ENCODE measurements at places on chromosomes 3 and 15.

DNA sequence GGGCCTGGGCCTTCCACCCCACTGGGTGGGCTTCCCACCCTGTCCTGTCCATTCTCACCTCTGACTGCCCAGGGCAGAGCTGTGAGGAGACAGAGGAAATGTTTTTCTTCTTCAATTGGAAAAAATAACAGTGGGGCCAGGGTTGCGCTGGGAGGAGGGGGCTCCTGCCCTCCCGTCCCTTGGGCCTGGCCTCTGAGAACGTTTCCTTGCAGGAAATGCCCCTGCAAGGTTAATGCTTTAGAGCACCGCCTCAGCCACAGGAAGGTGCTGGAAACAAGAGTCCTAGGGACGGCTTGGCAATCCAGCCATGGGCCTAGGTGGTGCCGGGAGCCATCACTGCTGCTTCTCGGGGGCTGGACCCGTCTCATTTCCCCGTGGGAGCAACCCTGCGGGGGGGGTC is 3.8 kb upstream of the PLXND1 start:
- no peak for DNase-seq

- DNase-seq, result no peak
Observed at GRCh38 chr15:101455291-101456025, 34.0 kb downstream of the PCSK6 start.

DNA sequence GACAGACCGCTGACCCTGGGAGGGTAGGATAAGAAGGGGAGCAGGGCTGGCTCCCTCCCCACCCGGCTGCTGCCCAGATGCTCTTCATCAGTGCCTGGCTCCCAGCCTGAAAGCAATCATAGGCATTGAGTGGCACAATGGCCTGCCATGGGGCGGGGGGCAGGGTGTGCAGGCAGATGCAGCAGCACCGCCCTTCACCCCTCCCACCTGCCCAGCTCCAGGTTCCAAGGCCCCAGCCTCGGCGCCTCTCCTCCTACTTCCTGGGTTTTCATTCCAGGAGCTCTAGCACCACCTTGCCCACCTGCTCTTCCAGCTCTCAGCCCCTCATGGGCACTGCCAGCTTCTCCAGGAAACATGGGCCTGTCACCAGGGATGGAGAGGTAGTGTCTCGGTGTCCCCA is 101.7 kb downstream of the MEGF11 start:
- DNase-seq, result peak; percentile 76

DNA sequence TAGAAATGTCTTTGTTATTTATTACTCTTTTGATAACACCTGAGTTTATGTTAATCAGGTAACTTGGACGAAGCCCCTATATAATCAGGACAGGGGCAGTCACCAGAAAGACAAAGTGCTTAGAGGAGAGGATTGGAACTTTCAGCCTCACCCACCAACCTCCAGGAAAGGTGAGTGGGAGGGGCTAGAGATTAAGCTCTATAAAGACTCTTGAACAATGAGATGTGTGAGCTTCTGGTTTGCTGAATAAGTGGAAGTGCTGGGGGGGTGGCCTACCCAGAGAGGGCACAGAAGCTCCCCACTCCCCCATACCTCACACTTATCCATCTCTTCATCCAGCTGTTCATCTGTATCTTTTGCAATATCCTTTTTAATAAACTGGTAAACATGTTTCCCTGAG is 73.9 kb downstream of the TTBK2 start:
- no peak for DNase-seq

DNA sequence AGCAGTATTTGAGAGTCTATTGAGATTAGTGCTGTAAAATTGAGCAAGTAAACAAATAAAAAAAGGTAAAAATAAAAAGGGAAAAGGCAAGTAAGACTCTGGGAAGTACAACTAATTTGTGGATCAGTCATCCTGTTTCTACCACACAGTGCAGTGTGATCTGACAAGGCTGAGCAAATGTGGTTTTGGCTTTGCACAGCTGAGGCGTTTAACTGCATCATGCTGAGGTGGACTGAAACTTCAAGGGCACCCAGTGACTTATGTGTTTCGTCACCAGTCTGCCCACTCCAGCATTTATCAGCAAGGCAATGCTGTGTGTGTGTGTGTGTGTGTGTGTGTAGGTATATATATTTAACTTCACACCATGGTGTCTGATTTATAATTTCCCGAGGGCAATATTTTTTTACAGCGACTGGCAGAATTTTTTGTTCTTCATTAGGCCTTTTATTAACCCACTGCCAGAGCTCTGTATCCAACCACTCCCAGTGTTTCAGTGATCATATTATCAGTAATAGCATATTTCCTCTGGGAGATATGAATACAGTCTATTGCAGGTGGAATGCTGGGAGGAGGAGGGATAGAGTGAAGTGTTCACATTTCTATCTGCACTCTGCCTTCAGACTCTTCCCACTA is 131.5 kb upstream of the SATB1 start:
- DNase-seq, result no peak

DNA sequence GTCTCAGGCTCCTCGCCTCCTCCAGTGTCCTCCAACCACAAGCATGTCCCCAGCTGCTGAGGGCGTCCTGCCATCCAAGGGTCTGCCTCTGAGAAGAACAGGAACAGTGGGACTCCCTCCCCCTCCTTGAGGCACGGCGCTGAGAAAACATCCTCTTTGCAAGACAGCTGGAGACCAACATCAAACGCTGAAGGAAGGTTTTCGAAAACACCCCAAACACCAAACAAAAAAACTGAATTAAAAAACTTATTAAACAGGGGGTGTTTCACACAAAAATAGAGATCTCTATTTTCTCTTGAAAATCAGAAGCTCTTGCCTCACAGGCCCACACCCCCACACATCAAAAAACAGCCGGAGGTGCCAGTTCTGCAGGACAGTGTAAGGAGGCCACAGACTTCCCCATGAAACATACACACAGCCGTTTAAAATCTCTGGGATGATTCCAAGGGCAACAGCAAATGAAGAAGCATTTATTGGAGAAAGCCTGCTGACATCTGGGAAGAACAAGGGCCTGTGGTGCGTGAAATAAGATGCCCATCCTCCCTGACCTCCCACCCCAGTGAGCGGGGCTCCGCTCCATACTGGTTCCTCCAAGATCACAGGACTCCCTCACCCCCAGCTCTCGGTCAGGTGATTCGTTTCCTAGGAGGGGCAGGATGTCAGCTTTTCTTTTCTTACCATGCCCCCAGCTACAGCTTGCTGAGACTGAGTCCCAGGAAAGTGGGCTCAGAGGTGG is 71.3 kb downstream of the NUP210 start:
- DNase-seq, result no peak

DNA sequence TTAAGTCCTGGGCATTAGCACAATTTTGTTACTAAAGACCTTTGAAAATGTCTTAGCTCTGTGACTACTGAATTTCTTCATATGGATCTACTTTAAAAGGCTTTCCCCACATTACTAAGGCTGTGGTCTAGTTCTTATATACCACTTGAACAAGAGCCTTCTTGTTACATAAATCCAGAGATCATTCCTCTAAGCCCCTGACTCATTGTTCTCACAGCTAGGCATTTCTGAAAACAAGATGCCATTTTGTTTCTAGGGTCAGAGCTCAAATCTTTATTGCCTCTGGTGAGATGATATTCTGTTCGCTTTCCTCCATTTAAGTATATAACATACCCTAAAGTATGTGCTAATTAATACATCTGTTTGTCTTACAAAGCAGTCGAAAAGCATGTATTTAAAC is 29.8 kb upstream of the LPP start:
- no peak for DNase-seq

DNA sequence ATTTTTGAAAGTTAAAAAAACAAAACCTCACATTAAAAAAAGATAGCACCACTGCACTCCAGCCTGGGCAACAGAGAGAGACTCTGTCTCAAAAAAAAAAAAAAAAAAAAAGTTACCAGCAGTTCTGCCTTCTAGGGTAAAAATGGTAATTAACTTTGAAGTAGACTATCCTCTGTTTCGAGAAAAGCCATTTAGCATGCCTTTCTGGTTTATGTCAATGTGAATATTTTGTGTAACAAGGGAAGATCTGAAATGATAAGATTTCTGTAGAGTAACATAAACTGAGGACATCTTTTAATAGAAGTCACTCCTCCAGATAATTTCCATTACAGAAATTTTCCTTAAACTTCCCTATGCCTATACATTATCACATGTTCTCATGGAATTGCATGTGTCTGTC is 203.2 kb upstream of the GAP43 start:
- no peak for DNase-seq

DNA sequence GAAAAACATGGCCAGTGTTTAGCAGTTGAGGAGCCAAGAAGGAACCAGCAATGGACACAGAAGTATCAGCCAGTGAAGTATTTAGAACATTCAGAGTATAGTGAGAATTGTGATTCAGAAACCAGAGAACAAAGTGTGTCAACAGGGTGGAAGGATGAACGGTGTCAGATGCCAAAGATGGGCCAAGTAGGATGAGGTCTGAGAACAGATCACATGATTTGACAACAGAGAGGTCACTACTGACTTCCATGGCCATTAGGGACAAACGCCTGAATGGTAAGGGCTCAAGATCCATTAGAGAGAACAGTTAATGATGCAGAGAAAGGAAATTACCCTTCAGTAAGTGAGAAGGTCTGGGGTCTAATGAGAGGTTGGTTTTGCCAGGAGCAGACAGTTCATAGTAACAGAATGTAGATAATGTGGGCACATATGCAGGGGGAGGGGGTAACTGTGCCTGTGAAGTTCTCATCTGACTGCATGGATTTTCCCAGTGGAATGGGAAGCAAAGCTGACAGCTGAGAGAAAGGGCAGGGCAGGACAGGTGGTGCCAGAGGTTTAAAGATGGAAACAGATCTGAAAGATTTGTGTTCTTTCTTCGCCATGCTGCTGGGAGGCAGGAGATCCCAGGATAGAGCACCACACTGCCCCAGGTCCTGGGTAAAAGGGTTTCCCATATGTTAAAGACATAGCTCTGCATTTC is 4.8 kb upstream of the ACAD9 start:
- DNase-seq, result no peak

GRCh38 chr3:114794894-114795630 is 352.0 kb downstream of the ZBTB20 start:
- DNase-seq, result no peak

DNA sequence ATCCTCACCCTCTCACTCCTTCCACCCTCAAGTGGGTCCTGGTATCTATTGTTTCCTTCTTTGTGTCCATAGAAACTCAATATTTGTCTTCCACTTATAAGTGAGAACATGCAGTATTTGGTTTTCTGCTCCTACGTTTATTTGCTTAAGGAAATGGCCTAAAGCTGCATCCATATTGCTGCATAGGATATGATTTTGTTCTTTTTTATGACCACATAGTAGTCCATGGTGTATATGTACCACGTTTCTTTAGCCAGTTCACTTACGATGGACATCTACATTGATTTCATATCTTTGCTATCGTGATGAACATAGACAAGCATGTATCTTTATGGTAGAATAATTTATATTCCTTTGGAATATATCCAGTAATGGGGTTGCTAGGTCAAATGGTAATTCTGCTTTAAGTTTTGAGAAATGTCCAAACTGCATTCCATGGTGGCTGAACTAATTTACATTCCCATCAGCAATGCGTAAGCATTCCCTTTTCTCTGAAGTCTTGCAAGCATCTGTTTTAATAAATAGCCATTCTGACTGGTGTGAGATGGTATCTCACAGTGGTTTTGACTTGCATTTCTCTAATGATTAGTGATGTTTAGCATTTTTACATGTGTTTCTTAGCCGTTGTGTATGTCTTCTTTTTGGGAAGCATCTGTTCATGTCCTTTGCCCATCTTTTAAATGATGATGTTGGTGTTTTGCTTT is 650.2 kb downstream of the ZNF385D start:
- no peak for DNase-seq

GRCh38 chr3:196985954-196986885 is 17.6 kb upstream of the PIGZ start:
- DNase-seq, result no peak

DNA sequence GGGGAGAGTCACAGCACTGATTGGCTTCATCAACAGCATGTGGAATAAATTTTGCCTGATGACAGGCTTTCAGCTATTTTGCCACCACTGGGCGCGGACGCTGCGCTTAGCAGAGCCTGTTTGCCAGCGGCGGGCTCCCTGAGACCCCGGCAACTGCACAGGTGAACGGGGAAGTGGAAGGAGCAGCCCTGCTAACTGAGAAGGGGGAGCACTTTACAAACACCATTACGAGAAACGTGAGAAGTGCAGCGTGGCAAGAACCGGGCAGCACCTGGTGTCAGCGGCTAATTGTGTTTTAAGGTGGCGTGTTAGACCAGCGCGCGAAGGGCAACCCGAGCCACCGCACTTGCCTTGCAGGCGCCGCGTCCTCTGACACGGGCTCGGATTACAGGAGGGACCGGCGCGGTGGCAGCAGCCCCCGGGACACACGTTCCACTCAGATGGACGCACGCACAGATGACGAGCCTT is 307.8 kb upstream of the ARRDC4 start:
- peak; percentile 49 for DNase-seq

DNA sequence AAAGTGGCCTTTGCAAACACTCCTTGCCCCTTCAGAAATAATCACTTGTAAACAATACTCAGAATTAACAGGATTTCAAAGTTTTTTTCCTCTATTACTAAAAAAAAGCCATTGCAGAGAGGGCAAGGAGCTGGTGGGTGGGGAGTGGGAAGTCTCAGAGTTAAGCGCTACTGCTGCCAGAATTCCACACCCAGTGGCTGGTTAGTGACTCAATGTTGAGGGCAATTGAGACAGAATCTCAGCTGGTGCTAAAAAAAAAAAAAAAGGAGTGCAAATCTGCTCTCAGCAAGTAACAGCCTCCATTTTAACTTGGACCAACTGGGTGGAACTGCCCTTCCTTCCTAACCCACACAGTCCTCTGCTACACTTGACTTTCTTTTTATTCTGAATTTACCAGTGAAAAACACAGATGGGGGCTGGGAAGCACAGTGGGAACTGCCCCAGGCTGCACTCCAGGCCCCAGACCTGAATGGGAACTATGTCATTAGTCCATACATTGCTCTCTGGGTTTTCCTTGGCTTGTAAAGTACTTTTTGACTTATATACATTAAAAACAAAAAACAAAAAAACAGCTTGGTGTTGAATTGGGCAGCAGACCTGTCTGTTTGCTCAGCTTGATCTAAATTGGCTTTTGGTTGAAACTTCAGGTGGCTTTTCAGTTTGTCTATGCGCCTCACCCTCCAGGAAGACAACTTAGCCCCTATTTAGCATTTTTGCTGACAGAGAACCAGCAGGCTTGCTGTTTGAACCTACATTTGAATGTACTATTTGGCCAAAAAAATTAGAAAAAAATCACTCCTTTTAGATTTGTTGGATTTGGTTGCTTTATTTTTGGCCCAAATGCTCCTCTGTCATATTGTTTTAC is 357.8 kb upstream of the TBL1XR1 start:
- peak; percentile 79 for DNase-seq

- no peak for DNase-seq
Observed at GRCh38 chr15:51493892-51494291, 128.7 kb downstream of the DMXL2 start.

GRCh38 chr15:53446376-53446775 is 313.1 kb downstream of the WDR72 start:
- DNase-seq, result peak; percentile 31

- no peak for DNase-seq
Observed at GRCh38 chr3:143151004-143151731, 31.6 kb downstream of the CHST2 start.
